Naive thymus-derived CD4-positive, alpha-beta T cell (primary cell): ENCODE measurements at places on chromosomes 4 and X. TPM values are rescaled to one million over a fixed set of nuclear protein-coding genes. Genes with fewer than 3 reads are reported as not detected.

BRS3 gene
- not detected for total RNA-seq

- no peaks in the 10 kb centered on the region for H3K27me3 ChIP-seq
- no peak overlapping the region for H3K27ac ChIP-seq
- no peak for DNase-seq
- H3K4me1 ChIP-seq: peaks cover 4% of the 10 kb centered on the region
Measured at GRCh38 chrX:43560247-43560946, 95.7 kb upstream of the MAOA start.

- H3K4me1 ChIP-seq: no peaks in the 10 kb centered on the region
- no peak overlapping the region for H3K4me3 ChIP-seq
- no peak overlapping the region for H3K27ac ChIP-seq
Measured at GRCh38 chr4:11698846-11699590, 270.3 kb upstream of the HS3ST1 start.

CNGA1 gene
- total RNA-seq: not detected

BTC gene
- not detected in 2 replicates for total RNA-seq

ASMTL gene
- total RNA-seq: 41.7 TPM

SYN1 gene
- 0.65 TPM for total RNA-seq

DNA sequence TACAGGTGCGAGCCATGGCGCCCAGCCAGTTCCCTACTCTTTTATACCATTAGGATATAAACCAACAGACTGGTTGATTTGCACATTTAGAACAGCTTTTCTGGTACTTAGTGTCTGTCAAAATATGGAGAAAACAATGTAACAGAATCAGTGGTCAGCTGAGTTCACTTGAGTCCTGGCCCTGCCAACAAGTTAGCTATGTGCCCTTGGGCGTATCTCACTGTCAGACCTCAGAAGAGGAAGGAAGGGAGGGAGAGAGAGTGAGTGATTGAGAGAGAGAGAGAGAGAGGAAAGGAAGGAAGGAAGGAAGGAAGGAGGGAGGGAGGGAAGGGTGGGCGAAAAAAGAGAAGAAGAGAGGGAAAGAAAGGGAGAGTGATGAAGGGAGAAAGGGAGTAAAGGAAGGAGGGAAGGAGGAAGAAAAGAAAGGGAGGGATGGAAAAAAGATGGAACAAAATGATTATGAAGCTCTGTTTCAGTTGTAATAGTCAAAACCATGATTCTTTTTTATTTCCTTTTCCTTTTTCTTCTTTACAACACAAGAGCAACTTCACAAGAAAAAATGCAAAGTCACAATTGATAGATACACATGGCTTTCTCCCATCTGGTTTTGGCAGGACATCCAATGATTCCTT is 55.7 kb upstream of the PDGFRA start:
- H3K27ac ChIP-seq: no peak overlapping the region
- H3K36me3 ChIP-seq: no peaks in the 10 kb centered on the region
- H3K27me3 ChIP-seq: no peaks in the 10 kb centered on the region
- H3K4me1 ChIP-seq: no peaks in the 10 kb centered on the region

DNA sequence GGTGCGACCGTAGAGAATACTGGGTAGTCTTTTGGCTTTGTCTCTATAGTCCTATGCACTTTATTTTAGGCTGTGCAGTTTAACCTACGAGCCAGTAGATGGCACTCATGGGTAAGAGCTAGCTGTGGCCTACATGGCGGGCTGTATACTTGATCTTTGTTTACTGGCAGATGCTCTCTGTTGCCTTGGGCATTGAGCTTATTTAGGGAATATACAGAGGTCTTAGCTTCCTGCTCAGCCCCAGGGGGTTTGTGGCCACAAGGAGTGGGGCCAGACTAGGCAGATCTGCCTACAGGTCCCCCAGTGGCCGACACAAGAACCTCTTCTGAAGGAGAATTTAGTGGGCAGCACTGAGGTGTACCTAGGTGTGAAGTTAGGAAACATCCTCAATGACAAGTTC is 227.6 kb upstream of the HDX start:
- H3K27me3 ChIP-seq: no peaks in the 10 kb centered on the region
- DNase-seq: no peak
- no peak overlapping the region for H3K27ac ChIP-seq
- no peak overlapping the region for H3K4me3 ChIP-seq
- H3K36me3 ChIP-seq: no peaks in the 10 kb centered on the region

PFKFB1 gene
- 1.00 TPM for total RNA-seq

DNA sequence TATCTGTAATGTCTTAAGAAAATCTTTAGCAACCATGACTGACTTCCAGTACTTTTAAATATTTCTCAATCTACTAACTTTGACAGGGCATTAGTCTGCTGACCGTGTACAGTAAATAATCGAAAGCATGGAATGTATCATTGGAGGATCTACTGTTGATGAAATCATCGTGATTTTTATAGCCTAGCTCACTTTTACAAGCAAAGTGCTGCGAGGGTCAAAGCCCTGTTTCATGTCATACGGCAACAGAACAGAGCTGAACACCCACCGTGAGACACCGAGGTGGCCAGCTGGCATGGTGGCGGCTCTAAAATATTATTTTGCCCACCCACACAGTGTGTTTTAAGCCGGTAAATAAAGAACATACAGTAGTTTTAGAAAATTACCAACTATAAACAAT is 679.3 kb downstream of the FAT4 start:
- H3K4me1 ChIP-seq: no peaks in the 10 kb centered on the region
- no peak overlapping the region for H3K4me3 ChIP-seq
- no peaks in the 10 kb centered on the region for H3K27me3 ChIP-seq
- no peak overlapping the region for H3K27ac ChIP-seq

GRCh38 chrX:7028246-7028645 is 119.3 kb upstream of the STS start:
- no peak overlapping the region for H3K4me3 ChIP-seq
- H3K27me3 ChIP-seq: no peaks in the 10 kb centered on the region
- DNase-seq: no peak
- no peaks in the 10 kb centered on the region for H3K4me1 ChIP-seq

DNA sequence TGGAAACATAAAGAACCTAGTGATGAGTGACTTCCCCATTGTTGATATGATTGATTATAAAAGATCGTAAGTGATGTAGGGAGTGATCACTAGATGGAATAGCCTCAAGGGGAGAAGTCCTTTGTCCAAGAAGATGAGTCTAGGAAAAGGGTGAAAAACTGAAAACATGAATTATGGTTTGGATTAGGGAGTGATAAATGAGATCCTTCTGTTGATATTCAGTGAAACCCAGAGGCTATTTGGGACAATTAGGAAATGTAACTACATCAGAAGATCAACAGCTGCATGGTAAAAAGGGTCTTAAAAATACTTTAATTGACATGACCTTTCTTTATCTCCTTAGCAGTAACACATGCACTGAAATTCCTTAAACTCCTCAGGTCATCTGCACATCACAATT is 124.0 kb upstream of the UNC5C start:
- H3K4me1 ChIP-seq: no peaks in the 10 kb centered on the region
- H3K27ac ChIP-seq: no peak overlapping the region
